ENCODE measurements at places on chromosomes 6 and 20.

DNA sequence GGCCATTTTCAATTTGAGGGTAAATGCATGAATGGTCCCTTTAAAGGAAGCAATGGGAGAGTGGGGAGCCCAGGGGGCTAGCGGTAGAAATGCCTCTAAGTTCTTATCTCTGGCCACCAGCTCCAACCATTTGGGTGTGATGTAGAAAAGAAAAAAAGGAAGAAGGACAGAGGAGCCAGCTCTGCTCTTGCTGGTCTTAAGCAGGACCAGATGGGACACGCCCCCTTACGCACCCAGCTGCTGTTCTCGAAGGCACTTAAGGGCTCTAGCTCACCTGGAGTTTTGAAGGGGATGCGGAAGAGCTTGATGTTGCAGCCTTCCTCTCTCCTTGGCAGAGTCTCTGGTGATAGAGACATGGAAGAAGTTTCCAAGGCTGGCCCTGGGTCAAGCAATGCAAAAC lies 59.5 kb upstream of the RNF144B start:
- DNase-seq = peak; percentile 33

- DNase-seq = no peak
These were observed 43.3 kb downstream of the FYN start for GRCh38 chr6:111829998-111830397.

- no peak for DNase-seq
These were observed 332.7 kb downstream of the CENPW start for GRCh38 chr6:126672649-126673048.

DNA sequence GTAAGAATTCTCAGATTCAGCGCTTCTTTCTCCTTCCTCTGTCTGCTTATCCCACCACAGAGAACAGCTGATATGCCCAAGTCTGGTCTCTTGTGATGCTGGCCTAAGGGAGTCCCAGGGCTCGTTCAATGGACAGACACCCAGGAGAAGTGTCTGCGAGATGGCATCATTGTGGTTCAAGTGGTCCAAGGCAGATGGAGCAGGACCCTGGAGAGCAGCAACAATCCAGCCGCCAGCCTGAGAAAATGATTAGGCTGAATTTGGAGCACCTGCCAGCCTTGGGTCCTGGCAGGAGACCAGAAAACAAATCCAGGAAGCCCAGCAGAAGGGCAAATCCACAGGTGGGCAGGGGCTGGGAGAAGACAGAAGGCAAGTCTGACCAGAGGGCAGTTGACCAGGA lies 145.8 kb downstream of the PTPRT start:
- DNase-seq = peak; percentile 22

DNA sequence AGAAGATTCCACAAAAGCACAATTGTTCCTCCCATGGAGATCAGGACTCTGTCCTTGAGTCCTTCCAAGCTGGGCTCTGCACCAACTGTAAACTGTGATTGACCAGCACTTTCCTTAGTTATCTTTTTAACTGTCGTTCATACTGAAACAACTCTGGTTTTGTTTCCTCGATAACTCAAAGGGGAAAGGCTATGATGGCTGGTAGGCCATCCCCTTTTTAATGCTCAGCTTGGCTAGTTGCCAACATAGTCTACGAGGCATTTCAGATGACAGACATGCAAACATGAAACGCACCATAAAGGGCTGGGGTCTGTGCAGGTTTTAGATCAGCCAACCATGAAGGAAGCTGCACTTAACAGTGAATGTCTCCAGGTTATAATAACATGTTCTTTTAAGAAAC lies 497.1 kb upstream of the ARID1B start:
- DNase-seq = no peak

DNA sequence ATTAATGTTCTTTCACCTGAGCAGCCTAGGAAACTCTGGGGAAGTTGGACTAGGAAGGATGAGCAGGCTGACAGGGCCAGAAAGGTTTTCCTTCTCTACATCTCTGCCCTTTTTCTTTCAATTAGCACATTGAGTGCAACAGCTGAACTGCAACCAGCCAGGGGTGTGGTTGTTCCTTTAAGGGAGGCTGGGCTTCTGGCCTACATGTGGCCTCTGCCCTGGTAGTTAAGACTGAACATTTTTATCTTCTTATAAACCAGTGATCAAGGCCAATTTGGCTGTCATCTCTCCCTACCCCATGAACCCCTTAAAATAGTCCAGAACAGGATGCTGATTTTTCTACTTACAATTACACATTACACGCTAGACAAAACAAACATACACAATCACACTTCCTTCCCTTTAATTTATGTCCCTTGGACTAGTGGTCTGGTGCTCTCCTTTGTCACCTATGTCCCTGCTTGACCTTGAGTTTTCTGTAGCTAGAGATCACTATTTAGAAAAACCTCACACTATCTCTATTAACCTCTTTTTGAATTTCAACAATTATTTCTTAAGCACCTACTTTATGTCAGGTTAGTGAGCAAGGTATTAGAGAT lies 60.3 kb downstream of the RNF217 start:
- DNase-seq = no peak

DNA sequence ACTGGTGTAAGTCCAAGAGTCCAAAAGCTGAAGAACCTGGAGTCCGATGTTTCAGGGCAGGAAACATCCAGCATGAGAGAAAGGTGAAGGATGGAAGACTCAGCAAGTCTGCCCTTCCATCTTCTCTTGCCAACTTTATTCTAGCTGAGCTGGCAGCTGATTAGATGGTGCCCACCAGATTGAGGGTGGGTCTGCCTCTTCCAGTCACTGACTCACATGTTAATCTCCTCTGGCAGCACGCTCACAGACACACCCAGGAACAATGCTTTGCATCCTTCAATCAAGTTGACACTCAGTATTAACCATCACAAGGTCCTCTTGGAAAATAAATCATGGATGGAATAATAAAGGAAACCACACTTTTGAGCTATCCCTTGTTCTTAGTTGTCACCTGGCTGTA lies 121.2 kb downstream of the MAP3K7 start:
- DNase-seq = no peak

GRCh38 chr6:64777941-64778785 lies 928.9 kb downstream of the EYS start:
- no peak for DNase-seq

GRCh38 chr6:167779993-167780655 lies 46.6 kb upstream of the AFDN start:
- no peak for DNase-seq

DNA sequence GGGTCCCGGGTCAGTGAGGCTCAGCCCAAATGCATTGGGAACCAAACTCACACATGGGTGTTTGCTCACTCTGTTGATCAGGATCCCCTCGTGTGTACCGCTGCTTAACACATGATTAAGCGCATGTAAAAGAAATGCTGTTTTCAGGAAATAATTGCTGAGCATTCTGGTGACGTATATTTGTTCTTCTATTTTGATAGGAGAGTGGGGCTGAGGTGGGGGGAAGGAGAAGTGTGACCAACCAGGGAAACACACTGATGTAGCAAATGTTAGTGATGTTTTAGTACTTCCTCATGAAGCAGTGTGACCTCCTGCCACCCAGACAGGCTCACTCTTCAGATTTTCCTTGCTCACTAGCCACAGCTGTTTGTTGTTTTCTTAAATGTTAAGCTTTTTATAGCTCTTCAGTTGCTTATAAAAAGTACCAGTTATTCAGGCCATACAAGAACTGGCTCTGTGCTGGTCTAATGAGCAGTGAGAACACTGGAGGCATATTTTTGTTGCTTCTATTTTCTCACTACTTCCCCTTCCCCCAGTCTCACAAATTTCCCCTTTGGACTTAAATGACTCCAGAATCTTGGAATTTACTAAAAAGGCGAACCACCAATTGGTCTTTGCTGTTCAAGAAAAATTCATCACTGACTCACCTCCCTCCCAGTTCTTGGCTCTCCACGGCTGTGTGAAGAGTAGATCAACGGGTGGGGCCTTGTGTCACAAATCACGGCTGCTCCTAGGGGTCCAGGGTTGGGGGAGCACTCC lies 79.2 kb upstream of the BACH2 start:
- DNase-seq = no peak

- no peak for DNase-seq
These were observed 26.9 kb downstream of the SLC22A16 start for GRCh38 chr6:110449541-110449895.

- DNase-seq = peak; percentile 70
These were observed 1.5 kb downstream of the LIN28B start for GRCh38 chr6:104958178-104959025.

- DNase-seq = peak; percentile 28
These were observed 1049.5 kb upstream of the EPHA7 start for GRCh38 chr6:94468830-94469229.

DNA sequence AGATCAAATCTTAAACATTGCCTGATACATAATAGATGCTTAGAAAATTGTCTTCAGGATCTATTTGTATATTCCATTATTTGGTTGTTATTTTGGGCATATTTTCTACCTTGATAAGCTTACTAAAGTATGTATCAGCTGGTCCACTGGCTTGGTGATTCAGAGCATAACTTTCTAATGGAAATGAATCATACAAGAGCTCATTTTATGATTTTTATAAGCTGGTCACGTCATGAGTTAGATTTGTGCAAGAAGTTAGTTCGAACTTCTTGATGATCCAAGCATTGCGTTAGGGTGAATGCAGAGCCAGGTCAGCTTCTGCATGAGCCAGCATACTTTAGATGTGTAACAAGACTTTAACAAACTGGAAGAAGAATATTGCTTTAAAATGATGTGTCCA lies 144.5 kb upstream of the FLRT3 start:
- no peak for DNase-seq

GRCh38 chr20:24863356-24863755 lies 85.7 kb upstream of the CST7 start:
- DNase-seq = no peak

DNA sequence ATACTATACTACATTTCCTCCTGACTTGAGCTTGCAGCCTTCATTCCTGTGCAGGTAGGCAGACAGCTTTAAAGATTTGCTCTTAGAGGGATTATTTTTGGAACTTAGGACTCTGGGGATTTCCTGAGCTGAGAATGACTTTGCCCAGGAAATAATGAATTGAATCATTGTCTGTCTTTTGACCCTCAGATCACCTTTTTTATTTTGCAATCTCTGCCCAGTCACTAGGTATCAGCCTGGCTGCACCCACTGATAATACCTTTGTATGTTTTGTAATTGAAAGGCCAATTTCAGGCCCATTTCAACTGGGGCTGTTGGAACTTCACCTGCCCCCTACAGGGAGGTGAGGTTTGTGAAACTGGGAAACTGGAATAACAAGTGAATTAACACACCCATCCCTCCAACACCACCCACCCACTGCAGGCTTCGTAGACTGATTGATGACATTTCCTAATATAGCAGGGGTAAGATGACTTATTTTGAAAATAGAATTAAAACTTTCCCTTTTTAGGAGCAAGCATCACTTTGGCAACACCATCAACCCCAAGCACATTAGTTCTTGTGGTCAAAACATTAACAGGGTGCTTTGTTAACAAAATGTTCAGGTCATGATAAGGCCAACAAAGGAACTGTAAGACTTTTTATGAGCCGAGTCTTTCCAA lies 157.1 kb upstream of the CENPW start:
- DNase-seq = no peak

- no peak for DNase-seq
These were observed 281.8 kb upstream of the PLCB4 start for GRCh38 chr20:8787090-8787489.

- DNase-seq = peak; percentile 19
These were observed 350.1 kb upstream of the TSHZ2 start for GRCh38 chr20:52622081-52622480.

DNA sequence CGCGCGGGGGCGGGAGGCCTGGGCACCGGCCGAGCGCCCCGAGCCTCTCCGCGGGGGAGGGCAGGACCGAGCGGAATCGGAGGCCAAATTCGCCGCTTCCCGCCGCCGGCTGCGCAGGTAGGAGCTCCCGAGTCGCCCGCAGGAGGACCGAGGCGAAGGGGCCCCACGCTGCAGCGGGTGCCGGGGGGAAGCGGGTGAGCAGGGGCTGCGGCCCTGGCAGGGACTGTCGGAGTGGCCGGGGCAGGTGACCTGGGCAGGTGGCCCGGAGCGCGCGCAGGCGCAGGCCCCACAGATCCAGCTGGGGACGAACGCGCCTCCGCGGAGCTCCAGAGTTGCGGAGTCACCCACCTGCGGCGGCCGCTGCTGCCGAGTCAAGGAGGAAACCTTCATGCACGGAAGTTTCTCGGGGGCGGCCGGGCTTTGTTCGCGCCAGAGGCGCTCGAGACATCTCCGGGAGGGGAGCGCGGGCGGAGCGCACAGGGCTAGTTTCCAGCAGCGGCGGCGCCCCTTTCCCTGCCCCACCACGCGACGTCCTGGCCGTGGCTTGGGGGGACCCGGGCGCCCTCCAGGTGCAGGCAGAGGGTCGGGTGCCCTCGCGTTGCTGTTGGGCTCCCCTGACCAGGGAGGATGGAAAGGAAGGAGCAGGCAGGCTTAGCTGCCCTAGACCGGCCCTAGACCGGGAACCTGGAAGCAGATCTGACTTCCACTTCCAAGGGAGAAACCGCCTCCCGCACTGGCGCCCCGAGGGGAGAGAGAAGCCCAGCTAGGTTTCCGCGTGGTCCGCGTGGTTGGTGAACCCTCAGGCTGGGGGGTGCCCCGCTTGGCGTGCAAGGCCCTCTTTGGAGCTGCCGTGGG lies 590 bp downstream of the SLCO4A1 start:
- DNase-seq = no peak

GRCh38 chr6:110140650-110141049 lies 38.8 kb downstream of the WASF1 start:
- DNase-seq = peak; percentile 77

DNA sequence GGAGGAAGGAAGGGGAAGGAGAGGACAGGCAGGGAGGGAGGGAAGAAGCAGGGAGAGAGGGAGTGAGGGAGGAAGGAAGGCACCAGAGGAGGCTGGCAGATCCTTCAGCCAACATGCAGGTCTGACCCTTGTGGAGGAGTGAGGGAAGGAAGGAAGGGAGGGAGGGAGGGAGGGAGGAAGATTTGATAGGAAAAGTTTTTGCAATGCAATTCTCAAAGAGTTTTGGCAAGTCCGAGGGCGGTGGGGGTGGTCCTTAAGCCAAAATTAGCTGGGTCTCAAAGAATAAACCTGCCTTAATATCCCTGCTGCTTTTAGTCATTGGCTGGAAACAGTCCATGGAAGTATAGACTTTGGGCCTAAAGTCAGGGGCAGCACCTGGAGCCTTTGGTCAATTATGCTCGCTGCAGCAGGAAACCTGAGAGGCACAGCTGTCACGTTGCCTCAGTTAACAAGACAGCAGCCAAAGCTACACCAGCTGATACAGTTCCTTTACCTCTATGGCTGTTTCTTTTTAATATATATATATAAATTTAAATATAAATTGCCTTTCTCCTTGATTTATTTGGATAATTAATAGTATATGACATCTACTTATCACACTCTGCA lies 115.7 kb upstream of the RALGAPA2 start:
- no peak for DNase-seq

DNA sequence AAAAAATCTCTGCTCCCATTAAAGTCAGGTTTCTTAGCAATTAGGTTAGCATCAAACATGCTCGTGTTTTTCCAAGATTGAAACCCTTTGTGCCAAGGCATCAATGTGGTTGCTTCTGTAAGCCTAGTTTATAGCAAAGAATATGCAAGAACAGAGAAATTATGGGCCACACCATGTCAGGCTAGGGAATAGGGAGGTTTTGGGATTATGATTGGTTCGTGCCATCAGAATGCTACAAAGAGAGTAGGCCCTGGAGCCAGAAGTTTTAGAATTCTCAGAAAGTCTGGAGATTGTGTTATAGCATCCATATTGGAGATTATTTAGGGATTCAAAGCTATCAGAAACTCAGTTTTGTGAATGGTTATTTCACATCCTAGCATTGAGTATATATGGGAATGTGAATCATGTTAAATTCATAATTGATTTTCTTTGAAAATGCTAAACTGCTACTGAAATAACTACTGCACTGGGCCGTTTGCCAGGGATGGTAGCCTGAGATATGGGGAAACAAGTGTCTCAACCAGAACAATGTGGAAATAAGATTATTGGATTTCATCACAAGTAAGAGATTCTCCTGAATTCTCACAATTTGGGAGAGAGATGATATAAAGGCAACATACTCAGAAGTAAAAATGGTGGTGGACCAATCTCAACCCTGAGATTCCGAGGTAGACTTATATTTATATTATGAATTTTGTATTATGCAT lies 45.3 kb downstream of the ZNF292 start:
- no peak for DNase-seq
